Astrocyte of the hippocampus (primary cell): ENCODE measurements at places on chromosomes 4 and X.

- DNase-seq = no peak
Measured at GRCh38 chr4:4385729-4386295, 1.1 kb upstream of the NSG1 start.

DNA sequence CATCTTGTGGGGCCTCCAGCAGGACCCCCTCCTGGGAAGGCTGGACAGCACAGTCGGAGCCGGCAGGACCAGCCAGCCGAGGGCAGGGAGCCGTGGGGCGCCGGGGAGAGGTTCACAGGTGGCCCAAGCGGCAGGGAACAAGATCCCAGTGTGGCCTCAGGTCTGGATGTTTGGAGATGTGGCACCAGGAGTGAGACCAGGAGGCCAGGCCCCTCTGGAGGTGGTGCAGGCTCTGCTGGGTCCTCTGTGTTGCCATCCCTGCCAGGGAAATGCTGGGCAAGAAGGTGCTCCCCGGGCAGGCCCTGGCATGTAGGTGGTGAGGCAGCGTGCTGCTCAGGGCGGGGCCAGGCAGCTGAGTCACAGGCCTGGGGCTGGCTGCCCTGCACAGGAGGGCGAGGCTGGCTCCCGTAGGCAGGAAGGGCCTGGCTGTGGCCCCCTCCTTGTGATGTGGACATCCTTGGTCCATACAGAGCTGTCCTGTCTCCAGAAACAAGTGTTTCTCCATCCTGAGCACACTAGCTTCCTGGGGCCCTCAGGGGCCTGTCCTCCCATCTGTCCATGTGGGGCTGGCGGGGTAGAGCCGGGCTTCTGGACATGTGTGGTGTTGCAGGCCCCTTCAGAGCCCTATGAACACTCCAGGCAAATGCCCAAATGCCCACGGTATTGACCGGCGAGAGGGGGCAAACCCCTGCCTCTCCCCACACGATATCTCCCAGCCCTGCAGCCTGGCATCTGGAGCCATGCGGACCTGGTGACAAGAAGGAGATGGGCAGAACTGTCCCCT, 4.8 kb upstream of the HGFAC start:
- peak; percentile 84 for DNase-seq

DNA sequence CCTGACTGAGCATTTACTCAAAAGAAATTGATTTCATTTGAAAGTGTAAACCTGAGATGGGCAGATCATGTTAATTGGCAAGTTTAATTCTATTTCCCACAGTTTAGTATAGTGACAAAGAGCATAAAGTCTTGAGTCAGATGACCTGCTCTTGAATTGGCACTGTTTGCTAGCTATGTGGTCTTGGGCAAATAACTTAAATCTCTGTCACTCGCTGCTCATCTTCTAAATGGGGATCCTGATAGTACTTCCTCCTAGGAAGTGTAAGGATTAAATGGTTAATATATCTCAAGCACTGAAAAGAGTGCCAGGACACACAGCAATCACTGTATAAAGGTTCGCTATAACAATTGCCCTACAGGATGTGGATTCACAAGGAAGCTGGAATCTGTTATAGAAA, 242.8 kb upstream of the JADE1 start:
- DNase-seq = no peak

GRCh38 chr4:40327340-40327739, 7.8 kb upstream of the CHRNA9 start:
- DNase-seq = no peak
